ENCODE measurements at places on chromosomes 13 and 19.
A peak's percentile ranks its signal among the peaks of the same experiment; 100 is the strongest.

DNA sequence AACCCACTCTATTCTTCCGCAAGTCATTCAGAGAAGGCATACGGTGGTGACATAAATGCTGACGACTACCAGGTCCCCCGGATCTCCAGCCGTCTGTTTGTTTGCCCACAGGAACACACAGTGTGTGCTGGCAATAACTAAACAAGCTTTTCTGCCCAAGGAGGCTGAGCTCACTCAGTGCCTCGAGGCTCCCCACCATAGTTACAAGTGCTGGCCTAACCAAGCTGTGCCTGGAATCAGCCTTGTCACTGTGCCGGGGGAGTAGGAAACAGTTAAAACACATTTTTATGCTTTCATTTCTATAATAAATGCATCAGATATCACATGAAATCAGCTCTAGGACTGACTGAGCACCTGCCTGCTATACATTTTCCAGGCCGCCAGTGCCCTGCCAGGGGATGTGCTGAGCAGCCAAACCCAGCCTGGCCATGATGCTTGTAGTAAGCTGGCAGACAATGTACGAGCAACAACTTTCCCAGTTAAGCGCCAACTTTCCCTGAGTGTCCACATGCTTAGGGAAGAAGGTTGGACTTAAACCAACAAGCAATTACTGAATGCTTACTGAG lies 28.1 kb downstream of the BRD4 start:
- no peak for DNase-seq

- no peak for DNase-seq
Observed at GRCh38 chr13:29852472-29853054, 2.1 kb upstream of the UBL3 start.

GRCh38 chr19:47493378-47494210 lies 9.6 kb upstream of the KPTN start:
- DNase-seq, result no peak

DNA sequence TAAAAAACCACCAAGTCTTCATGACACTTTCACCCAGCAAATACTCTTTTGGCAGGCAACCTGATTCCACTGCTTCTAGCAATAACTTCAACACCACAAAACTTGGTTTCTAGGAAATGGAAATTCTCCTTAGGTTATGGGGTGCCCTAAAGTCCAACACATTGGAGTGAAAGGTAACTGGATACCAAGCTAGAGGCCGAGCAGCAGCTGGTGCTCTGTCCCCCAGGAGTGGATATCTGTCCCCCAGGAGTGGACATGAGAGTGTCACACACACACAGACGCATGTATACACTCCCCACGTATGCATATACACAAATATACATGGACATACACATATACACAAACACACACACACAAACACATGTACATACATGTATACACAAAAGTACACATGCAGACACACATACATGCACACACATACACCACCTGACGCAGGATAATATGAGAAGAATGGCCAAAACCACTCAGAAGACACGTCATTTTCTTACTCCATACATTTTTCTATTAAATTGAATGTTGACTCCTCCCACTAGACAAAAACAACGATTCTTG lies 50.8 kb downstream of the RFX2 start:
- no peak for DNase-seq

DNA sequence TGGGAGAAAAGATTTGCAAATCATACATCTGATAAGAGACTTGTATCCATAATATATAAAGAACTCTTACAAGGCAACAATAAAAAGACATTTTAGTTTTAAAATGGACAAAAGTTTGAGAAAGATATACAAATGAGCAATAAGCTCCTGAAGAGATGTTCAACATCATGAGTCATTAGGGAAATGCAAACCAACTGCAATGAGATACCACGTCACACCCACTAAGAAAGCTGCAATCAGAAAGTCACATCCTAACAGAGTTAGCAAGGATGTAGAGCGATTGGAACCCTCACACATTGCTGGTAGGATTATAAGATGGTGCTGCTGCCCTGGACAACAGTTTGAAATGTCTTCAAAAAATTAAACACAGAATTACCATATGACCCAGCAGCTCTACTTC lies 50.3 kb downstream of the GSX1 start:
- no peak for DNase-seq

DNA sequence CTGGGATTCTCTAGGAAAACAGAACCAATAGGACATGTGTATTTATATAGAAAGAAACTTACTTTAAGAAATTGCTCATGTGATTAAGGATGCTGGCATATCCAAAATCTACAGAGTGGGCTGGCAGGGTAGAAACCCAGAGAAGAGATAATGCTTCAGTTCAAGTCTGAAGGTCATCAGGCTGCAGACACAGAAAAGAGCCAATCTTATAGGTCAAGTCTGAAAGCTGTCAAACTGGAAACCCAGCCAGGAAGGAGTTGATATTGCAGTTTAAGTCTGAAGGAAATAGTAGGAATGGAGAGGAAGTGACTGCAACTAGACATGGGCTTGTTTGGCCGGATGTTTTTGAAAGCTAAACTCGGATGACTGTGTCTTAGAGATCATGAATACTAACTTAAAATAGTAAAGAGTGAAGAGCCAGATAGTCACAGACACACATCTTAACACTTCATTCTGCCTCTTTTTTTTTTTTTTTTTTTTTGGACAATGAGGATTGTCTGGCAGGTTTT lies 125.3 kb upstream of the GPC6 start:
- no peak for DNase-seq

GRCh38 chr13:94761407-94761806 lies 49.1 kb upstream of the SOX21 start:
- no peak for DNase-seq

DNA sequence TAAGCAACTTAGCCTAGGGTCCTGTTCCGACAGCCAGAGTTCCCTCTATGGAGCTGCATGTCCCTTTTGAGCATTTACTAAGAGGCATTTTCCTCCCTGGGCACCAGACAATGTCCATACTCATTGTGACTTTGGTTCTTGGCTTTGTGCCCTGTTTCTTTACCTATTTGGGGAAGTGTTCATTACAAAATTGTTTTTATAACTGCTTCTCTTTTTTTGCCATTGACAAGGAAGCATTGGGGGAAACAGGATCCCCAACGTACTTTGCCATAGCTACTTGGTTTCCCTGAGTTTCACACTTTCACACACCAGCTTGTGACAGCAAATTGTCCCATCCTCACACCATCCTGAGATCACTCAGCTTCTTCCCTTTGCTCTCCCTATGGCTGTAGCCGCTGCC lies 81.1 kb upstream of the SIAH3 start:
- DNase-seq, result no peak

GRCh38 chr13:46684287-46685001 lies 112.5 kb downstream of the ESD start:
- DNase-seq, result peak; percentile 63

DNA sequence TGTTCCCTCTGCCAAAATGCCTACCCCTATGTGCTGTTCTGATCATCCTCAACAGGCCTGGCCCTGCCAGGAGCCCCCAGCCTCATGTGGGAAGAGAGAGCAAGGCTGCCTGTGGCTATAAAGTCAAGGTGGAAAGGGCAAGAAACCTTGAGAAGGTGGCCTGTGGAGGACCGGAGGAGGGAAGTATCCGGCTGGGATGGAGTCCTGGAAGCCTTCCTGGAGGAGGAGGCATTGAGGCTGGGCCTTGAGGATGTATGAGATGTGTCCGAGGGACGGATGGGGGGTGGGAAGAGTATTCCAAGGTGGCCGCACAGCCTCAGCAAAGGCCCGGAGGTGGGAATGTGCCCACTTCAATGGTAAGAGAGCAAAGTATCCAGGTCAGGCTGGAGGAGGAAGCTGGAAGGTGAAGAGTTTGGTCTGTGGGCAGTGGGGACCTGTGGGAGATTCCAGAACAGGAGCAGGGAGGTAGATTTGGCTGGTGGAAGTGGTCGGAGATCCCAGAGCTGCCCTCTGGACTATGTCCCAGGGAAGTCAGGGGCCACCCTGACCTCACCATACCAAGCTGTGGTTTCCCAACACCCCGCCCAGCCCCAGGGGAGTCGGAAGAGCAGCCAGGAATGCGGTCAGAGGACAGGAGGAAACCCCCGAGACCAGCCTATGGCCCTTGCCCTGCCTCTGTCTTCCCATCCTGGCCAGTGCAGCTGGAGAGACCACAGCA lies 3.0 kb upstream of the PLIN4 start:
- DNase-seq, result no peak

GRCh38 chr13:45196096-45196495 lies 4.7 kb downstream of the KCTD4 start:
- no peak for DNase-seq

DNA sequence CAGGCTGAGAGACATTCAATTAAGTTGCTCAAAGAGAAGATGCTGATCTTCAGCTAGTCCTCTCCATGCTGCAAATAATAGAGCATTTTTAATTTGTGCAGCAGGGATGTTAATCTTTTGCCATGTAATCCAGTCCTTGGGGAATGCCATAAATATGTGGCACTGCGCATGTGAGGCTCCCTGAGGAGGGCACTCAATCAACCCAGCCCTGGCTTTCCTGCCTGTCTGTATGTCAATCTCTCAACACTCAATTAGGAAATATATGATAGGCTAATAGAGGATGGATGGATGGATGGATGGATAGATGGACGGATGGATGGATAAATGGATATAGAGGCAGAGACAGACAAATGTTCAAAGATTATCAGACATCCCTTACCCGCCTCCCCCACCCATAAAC lies 31.6 kb upstream of the POP4 start:
- peak; percentile 32 for DNase-seq

- no peak for DNase-seq
Observed at GRCh38 chr13:93889430-93889951, 590.0 kb downstream of the DCT start.

DNA sequence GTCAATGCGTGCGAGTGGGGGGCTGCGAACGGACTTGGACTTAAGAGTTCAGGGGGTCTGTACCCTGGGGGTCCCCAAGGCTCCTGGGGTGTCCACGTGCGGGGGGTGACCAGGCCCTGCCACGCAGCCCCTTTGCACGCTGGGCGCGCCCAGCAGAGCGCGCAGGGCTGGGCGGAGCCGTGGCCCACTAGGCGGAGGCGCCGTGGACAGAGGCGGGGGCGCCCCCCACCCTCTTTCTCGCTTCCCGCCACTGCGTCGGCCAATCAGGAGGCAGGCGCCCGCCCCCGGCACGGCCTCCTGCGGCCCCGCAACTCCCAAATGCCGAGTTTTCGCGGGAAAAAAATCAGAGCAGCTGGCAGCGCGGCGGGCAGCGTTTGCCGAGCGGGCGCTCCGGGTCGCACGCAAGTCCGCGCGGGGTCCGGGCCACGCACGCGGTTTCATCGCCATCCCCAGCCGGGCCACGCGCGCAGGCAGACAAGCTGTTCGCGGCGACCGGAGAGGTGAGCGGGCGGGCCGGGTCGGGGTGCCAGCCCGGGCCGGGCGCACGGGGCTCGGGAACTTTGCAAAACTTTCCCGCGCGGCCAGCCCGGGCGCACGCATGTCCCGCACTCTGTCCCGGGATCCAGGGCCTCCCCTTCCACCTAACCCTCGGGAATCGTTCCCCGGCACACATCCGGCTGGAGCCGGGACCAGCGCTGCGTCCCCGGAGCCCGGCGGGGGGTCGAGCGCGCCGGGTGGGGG lies at the start of gene UHRF1:
UHRF1 (plus strand) TSS at position 346 of the 741 bp plus-strand sequence. CDS start 1,385 bp downstream, outside the sequence.
- DNase-seq, result peak; percentile 83

- DNase-seq, result no peak
Observed at GRCh38 chr19:7657131-7657751, 11.6 kb upstream of the RETN start.

GRCh38 chr19:3867971-3868769 lies 668 bp downstream of the ZFR2 start:
- DNase-seq, result no peak

- DNase-seq, result no peak
Observed at GRCh38 chr13:31894931-31895330, 136.6 kb upstream of the FRY start.

GRCh38 chr13:99985886-99986527 lies 4.4 kb downstream of the ZIC2 start:
- peak; percentile 42 for DNase-seq

DNA sequence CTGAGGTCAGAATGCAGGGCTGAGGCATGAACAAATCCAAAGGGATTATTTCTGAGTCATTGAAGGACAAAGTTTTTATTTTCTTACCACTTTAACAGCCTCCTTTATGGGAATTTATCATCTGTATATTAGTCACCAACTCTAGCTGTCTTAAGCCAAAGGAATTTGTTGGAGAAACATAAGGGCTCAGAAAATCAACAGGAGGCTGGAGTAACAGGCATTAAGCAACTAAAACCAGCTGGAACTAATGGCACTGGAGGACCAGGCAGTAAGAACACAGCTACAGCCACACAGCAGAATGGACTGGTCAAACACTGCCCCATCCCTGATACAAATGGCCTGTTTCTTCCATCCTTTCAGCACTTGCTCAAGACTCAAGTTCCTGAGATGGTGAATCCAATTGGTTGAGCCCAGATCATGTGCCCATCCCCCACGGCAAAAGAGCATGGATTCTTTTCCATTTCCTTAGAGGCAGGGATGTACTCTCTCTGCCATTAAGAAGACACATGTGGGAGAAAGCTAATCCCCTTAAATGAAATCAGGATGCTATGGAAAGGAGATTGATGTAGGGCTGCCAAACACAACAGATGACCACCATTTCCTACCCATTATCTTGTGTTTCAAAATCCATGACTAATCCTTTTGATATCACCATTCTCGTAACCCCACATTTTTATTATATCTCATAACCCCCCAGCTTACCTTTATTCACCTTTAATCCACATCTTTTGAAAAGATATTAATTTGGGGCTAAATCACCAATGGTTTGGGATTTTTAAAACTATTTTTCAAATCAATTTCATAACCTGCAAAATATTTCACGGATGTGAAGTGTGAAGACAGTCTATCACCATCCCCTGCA lies 157.0 kb upstream of the FNDC3A start:
- peak; percentile 96 for DNase-seq

- no peak for DNase-seq
Observed at GRCh38 chr13:48184260-48184659, 48.7 kb upstream of the ITM2B start.

GRCh38 chr19:4185413-4186086 lies 3.1 kb downstream of the ANKRD24 start:
- DNase-seq, result no peak

- peak; percentile 68 for DNase-seq
Observed at GRCh38 chr13:74987124-74987690, 494.8 kb downstream of the TBC1D4 start.

GRCh38 chr19:5914358-5914774 lies 312 bp downstream of the CAPS start:
- no peak for DNase-seq

GRCh38 chr19:31354799-31355664 lies 5.8 kb upstream of the TSHZ3 start:
- DNase-seq, result no peak

DNA sequence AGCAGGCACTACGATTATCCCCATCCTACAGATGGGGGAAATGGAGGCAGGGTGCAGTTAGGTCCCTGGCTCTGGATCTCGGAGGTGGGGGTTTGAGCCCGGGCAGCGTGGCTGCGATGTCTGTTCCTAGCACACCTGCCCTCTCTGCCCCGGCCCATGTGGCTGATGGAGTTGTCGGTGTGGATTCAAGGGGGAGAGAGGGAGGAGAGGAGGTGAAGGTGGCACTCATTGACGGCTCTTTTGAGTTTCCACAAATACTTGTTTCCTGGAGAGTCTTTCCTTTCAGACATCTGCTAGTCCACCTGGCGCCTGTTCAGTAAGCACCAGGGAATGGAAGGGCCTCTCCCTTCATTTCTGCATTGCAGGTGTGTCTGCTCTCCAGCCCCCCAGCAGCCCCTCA lies 69.9 kb downstream of the ARHGEF18 start:
- no peak for DNase-seq

GRCh38 chr19:58067240-58067912 lies 8.3 kb downstream of the ZNF135 start:
- no peak for DNase-seq

- peak; percentile 97 for DNase-seq
Observed at GRCh38 chr19:39038098-39038497, 5.7 kb upstream of the FBXO27 start.
